Fibroblast of skin of back (primary cell): ENCODE measurements at places on chromosomes 1 and 21.
A peak's percentile ranks its signal among the peaks of the same experiment; 100 is the strongest.

DNA sequence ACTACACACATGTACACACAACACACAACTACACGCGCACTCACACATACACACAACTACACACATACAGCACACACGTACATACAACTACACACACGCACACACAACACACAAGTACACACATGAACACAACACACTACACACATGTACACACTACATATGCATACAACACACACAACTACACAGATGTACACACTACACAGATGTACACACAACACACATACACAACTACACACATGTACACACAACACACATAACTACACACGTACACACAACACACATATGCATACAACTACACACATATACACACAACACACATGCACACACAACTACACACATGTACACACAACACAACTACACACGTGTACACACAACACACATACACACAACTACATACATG is 318.6 kb downstream of the CAMTA1 start:
- DNase-seq, result no peak

DNA sequence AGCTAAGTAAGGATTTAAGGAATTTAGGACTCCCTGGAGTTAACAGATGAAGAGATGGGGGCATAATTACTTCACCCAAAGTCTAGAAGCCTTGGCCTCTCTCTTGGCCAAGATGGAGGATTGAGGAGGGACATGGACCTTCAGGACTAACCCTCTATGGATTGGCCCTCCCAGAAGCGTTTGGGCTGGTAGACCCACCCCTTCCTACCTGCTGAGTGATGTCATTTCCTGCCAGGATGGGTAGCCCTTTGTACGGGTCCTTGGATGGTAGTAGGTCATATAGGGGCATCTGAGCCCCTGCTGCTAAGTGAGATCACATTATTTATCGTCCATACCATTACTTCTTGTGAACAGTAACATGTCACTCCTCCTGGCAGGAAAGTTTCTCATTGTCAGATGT is 17.7 kb downstream of the LURAP1 start:
- no peak for DNase-seq

DNA sequence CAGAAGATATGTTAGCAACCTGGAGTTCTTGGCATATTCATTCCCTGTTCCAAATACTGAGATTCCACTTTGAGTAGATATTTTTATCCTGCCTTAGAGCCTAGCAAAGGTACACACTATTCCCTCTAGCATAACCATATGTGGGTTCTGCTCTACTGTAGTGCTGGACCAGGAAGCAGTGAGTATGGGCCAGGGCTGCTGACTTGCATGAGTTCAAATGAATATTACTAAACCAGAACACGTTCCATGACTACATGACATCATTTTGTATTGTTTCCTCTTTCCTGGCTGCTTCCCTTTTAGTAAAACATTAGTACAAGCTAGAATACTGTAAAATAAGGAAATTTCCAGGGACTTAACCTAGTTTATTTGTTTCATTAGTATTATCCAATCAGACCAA is 41.1 kb downstream of the TNFSF18 start:
- no peak for DNase-seq

GRCh38 chr1:29876441-29876840 is 640.1 kb downstream of the PTPRU start:
- DNase-seq, result no peak

GRCh38 chr1:58734630-58735029 is 34.8 kb upstream of the MYSM1 start:
- no peak for DNase-seq

DNA sequence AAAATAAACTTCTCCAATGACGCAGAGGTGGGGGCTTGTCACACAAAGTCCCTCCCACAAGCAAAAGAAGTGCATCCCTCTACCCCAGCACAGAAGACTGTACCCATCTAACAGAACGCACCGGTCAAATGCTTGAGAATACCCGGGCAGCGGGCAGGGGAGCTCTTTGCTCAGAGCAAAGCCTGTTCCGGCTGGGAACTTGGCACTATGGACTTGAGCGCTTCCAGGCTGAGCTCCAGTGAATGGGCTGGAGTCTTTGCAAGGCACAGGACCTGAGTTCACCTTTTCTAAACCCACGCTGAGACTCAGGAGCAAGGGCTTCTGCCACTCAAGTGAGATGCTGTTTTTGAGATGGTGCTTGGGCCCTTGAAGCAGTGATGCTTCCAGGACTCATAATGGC is 20.3 kb downstream of the RHBG start:
- no peak for DNase-seq

DNA sequence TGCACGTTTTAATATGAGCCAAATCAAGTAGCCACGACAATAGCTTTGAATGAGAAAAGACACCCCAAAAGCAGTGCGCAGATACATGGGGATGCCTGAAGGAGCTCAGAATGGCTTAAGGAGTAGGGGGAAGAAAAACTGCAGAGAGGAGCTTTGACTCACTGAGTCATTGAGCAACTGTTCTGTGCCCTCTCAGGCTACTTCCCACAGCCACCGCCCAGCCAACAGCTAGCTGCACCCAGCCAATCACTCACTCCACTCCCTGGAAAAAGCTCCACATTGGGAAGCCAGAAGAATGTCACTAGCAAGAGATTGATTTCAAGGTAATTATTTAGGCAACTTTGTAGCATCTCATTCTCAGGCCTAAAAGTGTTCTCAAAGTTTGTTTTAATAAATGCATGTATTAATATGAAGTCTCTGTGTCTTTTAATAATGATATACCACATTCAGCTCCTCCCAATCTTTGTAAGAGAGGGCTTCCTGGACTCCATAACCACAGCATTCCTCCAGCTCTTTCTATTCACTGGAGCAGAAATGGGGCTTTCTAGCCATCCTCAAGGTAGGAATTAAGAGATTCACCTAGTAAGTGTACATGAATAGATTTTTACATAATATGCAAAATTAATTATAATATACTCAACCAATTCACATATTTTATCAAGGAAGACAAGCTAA is 16.8 kb downstream of the DUSP10 start:
- DNase-seq, result peak; percentile 60

- DNase-seq, result no peak
These were observed 1173.4 kb downstream of the AMY1C start for GRCh38 chr1:104923075-104923474.

GRCh38 chr1:76371941-76372340 is 297.4 kb downstream of the ST6GALNAC3 start:
- no peak for DNase-seq

DNA sequence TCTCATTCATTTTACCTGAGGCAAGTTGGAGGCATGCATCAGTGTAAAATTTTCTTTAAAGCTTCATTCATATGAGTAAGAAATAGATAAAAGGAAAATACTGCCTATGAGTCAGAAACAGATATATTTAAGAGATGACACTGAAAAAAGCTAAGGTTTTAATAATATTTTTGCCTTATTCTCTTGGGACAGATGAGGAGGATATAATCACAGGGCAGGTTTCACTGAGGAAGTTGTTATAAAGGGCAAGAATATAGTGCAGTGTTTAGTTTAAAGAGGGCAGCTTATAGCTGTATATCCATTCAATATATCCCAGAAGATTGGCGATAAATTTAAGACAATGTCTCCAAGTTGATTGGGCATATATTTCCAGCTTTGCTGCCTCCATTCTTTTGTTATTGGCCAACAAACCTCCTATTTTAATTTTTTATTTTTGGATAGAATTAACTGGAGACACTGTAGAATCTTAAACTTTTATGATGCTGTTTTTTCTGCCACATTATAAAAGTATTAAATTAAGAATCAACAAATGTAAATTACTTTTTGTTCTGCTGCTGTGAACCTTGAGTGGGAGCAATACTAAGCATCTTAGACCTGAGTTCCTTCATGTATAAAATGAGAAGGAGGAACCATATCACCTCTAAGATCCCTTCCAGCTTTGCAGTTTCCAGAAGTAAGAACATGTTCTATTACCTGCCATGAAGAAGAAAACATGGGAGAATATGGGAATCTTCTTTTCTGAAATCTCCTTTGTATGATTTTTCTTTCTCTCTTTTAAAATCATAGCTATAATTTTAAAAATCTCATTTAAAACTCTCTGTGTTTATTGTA is 171.6 kb downstream of the S1PR1 start:
- no peak for DNase-seq

- no peak for DNase-seq
These were observed 19.4 kb downstream of the F11R start for GRCh38 chr1:161001525-161001924.

DNA sequence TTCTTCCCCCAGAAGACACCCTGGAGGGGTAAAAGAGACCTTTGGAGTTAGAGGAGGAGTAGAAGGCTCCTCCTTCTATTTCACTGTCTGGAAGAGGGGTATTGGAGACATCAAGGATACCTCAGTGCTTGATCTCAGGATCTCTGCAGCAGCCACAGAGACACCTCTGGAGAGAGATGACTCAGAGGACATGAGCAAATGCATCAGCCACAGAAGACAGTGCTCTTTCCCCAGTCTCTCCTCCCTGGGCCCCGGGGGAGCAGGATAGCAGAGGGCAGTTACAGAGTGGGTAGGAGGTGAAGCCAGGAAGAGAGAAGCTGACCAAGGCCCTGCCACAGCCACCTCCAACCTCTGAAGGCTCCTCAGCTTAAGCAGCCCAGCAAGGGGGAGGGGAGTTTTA is 15.3 kb upstream of the TEDDM1 start:
- DNase-seq, result no peak

DNA sequence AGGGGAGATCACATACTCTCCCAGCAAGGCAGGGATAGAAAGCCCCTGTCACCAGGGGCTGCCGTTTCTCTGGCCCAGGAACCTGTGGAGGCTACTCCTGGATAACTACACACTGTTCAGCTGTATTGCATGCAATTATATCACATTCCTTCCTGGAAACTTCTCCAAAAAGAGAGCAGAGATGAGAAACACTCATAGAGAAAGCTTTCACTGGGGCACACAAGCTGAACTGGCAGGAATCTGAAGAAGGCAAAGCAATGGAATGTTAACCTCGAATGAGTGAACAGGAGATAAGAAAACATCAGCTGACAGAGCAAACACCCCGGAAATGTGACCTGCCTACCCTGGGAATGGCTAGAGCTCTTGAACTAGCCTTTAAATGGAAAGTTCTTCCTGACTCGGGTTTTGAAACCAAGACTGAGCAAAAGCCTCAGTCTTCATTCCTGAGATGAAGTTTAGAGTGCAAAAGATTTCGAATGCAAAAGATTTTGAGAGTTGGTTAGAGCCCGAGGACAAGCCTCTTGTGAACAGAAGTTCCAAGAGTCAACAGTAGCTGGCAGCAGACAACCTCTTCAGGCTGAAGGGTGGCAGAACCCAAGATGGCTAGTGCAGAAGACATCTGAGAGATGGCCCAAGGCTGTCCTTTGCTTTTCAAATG is 32.3 kb downstream of the CCN1 start:
- DNase-seq, result peak; percentile 98

GRCh38 chr1:21042929-21043605 is 133.6 kb downstream of the EIF4G3 start:
- peak; percentile 86 for DNase-seq

DNA sequence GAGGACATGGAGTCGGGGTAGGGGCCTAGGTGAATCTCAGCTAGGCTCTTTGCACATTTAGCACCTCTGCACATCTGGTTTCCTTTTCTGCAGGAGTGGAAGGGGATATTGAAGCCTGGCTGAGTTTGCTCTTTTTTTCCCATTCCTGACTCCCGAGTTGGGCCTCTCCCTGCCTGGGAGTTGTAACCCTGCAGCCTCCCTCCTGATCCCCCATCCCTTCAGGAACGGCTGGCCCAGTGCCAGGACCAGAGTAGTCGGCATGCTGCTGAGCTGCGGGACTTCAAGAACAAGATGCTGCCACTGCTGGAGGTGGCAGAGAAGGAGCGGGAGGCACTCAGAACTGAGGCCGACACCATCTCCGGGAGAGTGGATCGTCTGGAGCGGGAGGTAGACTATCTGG is 836 bp downstream of the OLFML3 start:
- DNase-seq, result peak; percentile 55

DNA sequence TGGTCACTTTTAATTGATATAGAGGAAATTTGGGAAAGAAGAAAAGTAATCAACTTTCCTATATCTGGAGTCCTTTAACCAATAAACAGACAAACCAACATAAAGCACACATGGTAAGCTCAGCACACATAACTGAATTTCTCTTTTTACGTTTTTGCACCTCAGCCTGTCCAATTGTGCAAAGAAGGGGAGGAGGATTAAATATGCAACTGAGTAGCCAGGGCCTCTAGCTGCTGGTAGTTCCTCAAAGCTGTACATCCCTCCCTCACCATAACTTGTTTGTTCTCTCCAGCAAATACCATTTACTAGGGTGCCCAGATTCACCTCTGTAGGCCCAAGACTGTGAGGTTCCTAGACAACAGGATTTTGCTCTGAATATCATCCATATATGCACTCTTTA is 25.4 kb downstream of the ST6GALNAC5 start:
- no peak for DNase-seq

DNA sequence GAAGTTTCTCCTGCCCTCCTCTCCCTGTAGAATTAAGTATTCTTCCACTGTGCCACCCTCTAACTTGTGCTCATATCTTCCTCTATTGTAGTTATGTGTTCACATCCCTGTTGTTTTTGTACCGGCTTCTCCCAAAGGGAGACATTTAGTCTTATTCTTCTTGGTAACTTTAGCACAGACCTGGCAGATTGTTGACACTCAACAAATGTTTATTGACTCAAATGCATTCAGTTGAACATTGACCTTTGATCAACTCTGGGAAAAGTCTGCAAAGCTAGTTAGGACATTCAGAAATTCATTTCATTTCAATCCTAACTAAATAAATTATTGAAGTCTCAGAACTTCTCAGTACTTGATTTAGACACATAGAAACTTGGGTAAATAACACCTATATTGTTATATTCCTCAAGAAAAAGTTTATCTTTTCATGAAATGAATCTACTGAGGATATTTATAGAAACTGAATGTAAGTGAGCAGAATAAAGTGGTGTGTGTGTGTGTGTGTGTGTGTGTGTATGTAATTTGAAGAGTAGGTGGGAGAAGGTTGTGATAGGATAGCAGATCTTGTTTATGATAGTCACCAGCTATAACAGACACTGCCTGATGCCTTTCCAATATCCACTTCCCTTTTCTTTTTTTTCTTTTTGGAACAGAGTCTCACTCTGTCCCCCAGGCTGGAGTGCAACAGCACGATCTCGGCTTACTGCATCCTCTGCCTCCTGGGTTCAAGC is 872.4 kb upstream of the CXADR start:
- no peak for DNase-seq

DNA sequence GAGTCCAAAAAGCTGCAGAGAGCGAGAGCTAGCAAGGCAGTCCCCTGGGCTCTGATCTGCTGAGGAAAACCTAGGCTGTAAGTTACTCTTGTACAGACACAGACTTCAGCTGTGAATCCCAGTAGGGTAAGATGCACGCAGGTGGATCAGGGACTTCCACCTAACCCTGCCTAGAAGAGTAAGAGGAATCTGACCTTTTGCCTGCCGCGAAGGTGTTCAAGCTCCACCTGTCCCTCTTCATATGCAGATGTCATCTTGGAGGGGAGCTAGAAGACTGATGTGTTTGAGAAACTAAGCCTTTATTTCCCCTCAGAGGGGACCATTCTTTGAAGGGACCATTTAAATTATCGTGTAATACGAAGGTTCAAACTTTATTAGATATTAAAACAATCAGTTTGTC is 108.6 kb upstream of the USP24 start:
- no peak for DNase-seq
